ENCODE measurements at places on chromosomes 11 and 22.

DNA sequence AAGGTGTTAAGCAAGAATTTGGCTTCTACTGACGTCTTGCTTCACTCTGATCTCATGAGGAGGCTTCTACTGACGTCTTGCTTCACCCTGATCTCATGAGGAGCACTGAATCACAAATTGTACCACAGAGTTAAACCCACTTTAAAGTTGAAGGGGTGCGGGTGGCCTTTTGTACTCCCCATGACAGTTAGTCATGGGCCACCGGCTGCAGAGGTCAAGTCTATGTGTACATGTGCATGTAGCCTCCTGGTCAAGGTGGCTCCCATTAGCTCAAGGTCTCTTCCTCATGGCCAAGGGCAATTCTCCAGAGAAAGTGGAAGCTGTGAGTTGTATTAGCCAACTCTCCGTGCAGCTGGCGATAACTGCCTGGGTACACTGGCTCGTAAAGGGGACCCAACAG lies 23.1 kb upstream of the FZD4 start:
- no peak for DNase-seq

GRCh38 chr11:76459299-76459698 lies 14.5 kb downstream of the EMSY start:
- no peak for DNase-seq

GRCh38 chr22:22820626-22821025 lies 67.0 kb upstream of the IGLL5 start:
- DNase-seq = no peak

DNA sequence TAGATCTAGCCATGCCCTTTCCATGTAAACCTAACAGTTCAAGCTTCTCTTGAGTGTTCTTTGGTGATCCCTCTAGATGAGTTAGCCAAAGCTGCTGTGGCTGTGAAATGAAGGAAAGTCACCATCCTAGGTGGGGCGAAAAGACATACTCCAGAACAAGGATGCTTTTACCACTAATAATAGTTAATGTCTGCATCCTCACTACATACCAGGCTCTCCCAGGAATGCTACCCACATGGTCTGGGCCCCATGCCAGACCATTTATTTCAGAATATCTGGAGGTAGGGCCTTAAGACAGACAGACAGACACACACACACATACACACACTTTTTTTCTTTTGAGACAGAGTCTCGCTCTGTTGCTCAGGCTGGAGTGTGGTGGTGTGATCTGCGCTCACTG lies 14.7 kb downstream of the ABTB2 start:
- DNase-seq = no peak

DNA sequence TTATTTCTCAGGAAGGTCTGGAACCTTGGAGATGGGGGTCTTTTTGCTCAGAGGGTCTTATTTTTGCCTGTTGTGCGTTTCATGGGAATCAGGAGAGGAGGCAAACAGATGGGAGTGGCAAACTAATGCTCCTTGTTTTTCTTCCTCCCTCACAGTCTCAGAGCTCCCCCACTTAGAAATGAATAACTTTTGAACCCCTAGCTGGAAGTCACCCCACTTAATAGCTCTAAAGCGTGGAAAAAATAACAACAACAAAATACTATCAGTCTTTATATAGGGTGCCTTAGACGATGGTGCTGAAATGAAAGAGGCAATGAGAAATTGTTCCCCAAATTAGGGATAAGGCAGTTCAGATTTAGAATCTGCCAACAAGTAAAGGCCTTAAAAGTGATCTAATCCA lies 76.8 kb upstream of the BDNF start:
- DNase-seq = no peak

- DNase-seq = no peak
Measured at GRCh38 chr11:117172724-117173421, 5.7 kb upstream of the SIDT2 start.

- peak; percentile 44 for DNase-seq
Measured at GRCh38 chr11:114340311-114341131, 44.3 kb downstream of the NNMT start.

All from NCI-H1436 treated with DMSO at 0.1 percent for 48 hours (cell line).